ENCODE measurements at places on chromosomes 12 and 14.

- DNase-seq: peak; percentile 36
Observed at GRCh38 chr14:96502621-96503305, 581 bp downstream of the PAPOLA start.

- no peak for DNase-seq
Observed at GRCh38 chr12:61538951-61539350, 721.3 kb upstream of the USP15 start.

GRCh38 chr12:116628989-116629388 lies 69.8 kb downstream of the MAP1LC3B2 start:
- DNase-seq: no peak

DNA sequence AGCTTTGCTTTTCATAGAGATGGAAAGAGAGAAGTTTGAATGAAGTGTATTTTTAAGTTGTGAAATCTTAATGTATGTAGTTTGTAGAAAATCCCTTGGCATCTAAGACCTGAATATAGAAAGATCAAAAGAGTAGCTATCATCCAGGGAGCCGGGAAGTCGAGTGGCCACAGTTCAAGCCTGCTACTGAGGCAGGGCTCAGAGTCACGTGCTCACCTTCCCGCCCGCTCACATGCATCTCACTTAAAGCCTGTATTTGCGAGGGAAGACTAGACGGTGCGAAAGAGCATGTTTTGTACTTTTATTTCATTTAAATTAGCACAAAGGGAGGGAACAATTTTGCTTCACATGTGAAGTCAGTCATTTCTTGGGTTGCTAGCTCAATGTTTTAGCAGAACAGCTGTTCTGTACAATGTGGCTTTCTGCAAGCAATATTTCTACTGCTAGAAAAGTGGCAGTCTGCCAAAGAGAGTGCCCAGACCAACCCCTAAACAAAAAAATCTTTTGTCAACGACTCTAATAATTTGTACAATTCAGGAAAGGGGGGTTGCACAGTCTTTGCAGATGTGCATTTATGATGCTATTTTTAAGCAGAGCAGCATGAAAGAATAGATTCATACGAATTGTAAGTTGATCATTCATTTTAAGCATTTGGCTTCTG lies 290.7 kb downstream of the NPAS3 start:
- no peak for DNase-seq

DNA sequence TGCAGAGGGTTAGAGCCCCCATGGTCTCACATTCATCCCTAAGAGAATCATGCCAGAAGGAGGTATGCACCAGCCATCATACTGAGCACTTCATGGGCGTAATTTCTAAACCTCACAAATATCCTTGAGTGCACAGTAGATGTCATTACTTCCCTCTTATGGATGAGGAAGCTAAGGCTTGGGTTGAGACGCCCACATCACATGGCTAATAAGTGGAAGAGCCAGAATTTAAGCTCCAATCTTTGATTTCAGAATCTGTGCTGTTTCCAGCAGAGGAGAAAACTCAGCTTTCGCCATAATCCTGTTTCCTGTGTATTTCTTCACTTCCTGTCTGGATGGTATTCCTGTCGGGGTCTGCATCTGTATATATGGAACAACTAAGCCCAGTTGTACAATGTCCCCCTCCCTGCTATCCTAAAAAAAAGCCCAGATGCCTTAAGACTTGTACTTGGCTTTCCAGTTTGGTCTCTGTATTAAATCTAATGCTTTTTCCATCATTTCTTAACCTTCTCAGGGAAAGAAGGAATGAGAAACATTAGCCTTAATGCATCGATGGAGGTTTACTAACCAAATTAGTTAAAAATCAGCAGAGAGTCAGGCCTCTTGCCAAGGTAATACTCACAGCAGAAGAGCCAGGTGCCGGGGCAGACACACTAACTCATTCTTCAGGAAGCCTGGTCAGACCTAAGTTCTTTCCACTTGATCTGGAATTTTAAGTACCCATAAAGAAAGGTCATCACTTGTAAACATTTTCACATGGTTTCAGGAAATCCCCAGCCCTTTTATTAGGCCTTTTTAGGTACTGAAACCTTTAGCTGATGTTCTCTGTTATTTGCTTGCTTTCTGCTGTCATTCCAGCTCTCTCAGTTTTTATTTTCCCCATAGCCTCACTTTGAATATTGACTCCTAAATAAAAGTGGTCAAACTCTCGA lies 5.3 kb downstream of the ISCU start:
- DNase-seq: peak; percentile 55

- no peak for DNase-seq
Observed at GRCh38 chr14:47846008-47846407, 170.6 kb upstream of the MDGA2 start.

- DNase-seq: no peak
Observed at GRCh38 chr12:94433744-94434143, 25.9 kb downstream of the CEP83 start.

GRCh38 chr14:57746563-57746962 lies 119.3 kb downstream of the SLC35F4 start:
- DNase-seq: peak; percentile 27

DNA sequence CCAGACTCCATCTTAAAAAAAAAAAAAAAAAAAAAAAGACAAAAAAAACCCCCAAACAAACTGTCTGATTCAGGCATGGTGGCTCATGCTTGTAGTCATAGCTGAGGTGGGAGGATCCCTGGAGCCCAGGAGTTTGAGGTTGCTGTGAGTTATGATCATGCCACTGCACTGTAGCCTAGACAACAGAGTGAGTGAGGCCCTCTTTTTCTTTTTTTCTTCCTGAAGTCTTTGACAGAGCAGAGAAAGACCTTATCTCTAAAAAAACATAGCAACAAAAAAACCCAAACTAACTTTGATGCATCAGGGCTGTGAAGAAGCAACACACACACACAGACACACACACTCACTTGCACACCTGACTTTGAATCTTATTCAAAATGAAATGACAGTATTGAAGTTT lies 7.7 kb upstream of the AMN1 start:
- peak; percentile 91 for DNase-seq

DNA sequence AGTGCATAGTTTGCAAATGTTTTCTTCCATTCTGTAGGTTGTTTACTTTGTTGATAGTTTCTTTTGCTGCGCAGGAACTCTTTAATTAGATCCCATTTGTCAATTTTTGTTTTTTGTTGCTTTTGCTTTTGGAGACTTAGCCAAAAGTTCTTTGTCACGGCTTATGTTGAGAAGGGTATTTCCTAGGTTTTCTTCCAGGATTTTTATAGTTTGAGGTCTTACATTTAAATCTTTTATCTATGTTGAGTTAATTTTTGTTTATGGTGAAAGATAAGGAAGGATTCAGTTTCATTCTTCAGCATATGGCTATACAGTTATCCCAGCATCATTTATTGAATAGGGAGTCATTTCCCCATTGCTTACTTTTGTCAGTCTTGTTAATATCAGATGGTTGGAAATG lies 51.9 kb downstream of the SYNE2 start:
- no peak for DNase-seq

GRCh38 chr14:67806246-67806645 lies 10.1 kb downstream of the ZFYVE26 start:
- DNase-seq: no peak

- DNase-seq: no peak
Observed at GRCh38 chr12:88923631-88924030, 343.4 kb upstream of the KITLG start.

DNA sequence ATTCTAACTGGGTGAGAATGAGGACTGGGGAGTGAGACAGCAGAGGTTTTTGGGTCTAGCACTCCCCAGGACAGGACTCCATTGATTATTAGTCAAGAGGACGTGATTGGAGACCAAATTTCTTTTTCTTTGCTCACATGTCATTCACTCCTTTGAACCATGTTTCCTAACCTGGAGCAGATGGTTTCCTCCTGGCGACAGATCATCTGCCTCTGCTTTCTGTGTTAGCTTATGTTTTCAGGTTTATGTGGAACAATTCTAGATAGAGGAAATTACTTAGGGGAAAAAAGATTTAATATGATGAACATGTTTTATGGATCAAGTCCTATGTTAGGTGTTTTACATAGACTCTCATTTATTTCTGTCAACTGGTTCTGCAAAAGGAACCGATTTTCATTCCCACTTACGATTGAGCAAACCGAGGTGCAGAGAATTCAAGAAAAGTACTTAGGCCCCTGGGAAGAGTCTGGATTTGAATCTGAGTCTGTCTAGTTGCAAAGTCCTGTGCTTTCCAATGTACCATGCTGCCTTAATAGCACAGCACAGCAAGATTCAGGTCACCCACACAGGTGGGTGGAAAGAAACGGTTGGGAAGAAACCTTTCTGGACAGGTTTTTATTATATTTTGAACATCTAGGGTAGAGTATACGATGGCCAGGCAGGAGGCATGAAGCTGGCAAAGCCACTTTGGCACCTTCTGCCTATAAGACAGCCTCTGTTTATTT lies 30.8 kb downstream of the SMOC1 start:
- DNase-seq: no peak

DNA sequence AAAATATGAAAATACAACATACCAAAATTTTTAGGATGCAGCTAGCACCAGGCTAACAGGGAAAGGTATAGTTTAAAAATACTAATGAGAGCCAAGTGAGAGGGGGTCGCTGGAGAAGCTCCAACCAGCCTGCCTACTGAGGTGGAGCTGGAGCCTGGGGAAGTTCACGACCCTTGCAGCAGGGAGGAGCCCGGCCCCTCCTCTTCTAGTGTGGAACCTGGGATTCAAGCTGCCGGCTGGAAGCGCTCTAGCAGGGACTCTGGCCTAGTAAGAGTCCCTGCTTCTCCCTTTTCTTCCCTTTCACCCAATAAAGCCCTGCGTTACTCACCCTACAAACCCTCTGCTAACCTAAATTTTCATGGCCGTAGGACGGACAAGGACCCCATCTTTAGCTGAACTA lies 5.0 kb upstream of the KCNK13 start:
- DNase-seq: no peak

- no peak for DNase-seq
Observed at GRCh38 chr12:67927324-67927723, 61.9 kb upstream of the IFNG-AS1 start.

GRCh38 chr14:42307239-42307825 lies 700.7 kb downstream of the LRFN5 start:
- no peak for DNase-seq

- DNase-seq: no peak
Observed at GRCh38 chr12:64528616-64529015, 76.7 kb downstream of the TBK1 start.

DNA sequence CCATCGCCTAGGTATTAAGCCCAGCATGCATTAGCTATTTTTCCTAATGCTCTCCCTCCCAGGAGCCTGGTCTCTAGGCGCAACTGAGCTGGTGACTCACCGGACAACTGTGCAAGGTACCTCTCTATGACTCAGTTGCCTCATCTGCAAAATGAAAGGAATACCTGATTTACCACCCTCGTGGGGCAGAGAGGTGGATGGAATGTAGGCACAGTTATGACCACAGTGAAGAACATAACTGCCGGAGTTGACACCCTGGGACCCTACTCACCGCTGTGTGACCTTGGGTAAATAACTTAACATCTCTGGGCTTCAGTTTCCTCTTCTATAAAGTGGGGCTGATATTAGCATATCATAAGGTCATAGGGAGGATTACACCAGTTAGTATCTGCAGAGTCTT lies 22.6 kb downstream of the BCL11B start:
- no peak for DNase-seq

GRCh38 chr12:56954057-56954957 lies 3.1 kb downstream of the RDH16 start:
- no peak for DNase-seq

DNA sequence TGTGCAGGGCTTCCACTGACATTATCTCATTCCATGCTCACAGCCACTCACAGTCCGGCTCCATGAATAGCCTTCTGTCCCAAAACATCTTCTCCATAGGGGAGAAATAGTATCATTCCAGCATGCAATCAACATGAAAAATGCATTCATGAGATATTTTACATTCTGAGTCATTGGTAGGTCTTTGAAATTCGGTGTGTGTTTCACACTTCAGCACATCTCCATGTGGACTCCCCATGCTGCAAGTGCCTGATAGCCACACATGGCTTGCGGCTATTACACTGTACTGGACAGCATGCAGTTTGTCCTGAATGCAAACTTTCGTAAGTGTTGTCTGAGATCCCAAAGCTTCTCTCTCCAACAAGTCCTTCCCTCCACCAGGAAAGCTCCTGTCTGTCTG lies 449.3 kb downstream of the MED13L start:
- DNase-seq: no peak

GRCh38 chr14:71588576-71589215 lies 343.5 kb upstream of the RGS6 start:
- no peak for DNase-seq

DNA sequence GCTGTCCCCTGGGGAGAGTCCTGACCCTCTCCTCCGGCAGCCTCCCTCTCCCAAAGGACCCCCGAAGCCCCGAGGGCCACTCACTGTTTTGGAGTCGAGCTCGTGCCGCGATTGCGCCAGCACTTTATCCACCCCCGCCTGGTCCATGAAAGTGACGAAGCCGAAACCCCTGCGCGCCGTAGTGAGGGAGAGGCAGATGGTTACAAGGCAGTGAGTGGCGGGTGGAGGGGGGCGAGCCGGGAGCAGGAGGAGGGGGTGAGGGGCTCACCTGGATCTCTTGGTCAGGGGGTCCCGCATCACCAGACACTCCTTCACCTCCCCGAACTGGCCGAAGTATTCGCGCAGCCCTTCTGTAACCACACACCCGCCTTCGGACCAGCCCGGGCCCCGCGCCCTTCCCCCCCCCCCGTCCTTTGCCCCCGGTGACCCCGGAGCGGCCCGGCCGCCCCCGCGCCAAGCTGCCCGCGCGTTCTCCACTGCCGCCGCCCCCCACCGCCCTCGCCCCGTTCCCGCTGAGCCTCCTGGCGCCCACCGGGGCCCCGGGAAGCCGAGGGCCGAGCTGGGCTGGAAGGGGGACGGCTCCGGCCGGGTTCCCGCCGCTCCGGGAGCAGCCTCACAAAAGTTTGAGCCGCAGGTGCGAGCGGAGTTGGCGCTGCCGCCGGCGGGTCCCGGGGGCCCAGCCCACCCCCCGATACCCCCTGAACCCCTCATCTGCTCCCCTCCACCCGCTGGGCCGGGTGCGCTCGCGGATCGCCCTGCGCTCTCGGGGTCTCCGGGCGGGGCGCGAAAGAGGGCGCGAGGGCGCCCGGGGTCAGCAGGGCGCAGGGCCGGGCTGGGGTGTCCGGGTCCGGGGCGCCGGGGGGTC lies 808 bp downstream of the MSI1 start:
- DNase-seq: peak; percentile 21

DNA sequence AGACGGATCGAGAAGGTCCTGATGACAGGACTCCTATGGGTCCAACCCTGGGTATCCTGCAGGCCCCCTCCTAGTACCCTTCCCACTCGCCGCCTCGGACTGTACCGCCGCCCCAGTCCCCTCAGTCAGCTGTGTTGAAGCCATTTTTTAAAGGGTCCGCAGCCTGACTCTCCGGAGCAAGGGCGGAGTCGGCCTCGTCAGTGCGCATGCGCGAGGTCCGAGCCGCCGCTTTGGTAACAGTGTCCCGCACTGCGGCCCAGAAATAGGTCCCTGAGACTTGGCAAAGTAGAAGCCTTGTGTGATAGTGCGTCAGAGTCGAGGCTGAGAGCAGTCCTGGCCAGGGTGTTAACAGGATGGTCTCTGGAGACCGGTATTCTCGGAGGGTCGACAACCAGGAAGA lies 769.0 kb upstream of the ALG10B start:
- DNase-seq: no peak
